ENCODE measurements at places on chromosomes 7 and 10.
A peak's percentile ranks its signal among the peaks of the same experiment; 100 is the strongest.

- no peak for DNase-seq
Measured at GRCh38 chr7:89584896-89585295, 569.4 kb upstream of the STEAP1 start.

DNA sequence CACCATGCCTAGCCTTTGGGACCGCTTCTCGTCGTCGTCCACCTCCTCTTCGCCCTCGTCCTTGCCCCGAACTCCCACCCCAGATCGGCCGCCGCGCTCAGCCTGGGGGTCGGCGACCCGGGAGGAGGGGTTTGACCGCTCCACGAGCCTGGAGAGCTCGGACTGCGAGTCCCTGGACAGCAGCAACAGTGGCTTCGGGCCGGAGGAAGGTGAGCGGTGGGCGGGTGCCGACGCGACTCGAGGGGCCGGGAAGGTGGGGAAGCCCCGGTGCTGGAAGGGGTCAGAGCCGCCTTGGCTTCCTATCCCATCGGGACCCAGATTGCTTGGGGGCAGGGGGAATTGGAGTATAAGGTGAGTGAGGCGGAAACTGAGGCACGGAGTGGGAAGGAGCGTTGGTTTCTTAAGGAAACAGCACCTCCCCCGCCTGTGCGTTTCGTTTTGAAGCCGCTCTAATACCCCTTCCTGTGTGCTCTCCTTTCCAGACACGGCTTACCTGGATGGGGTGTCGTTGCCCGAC is 547 bp downstream of the DDIT4 start:
- no peak for DNase-seq

GRCh38 chr10:77798940-77799339 is 127.6 kb downstream of the DLG5 start:
- no peak for DNase-seq

GRCh38 chr7:115230882-115231571 is 309.1 kb downstream of the MDFIC start:
- no peak for DNase-seq

DNA sequence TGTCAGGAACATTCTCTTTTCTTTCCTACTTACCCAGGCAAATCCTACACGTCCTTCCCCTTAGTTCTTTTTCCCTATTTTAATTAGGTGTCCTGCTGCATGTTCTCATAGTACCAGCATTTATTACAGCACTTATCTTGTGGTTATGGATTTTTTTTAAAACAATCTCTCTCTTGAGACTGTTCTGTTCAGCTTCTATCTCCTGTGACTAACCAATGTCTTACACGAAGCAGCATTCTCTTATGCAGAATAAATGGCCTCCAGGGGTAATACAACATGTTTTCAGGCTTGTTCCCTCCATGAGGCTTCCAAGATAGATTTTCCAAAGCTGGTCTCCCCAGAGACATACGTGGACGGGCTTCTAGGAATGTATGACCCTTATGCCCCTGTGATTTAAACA is 1096.1 kb upstream of the CELF2 start:
- no peak for DNase-seq

DNA sequence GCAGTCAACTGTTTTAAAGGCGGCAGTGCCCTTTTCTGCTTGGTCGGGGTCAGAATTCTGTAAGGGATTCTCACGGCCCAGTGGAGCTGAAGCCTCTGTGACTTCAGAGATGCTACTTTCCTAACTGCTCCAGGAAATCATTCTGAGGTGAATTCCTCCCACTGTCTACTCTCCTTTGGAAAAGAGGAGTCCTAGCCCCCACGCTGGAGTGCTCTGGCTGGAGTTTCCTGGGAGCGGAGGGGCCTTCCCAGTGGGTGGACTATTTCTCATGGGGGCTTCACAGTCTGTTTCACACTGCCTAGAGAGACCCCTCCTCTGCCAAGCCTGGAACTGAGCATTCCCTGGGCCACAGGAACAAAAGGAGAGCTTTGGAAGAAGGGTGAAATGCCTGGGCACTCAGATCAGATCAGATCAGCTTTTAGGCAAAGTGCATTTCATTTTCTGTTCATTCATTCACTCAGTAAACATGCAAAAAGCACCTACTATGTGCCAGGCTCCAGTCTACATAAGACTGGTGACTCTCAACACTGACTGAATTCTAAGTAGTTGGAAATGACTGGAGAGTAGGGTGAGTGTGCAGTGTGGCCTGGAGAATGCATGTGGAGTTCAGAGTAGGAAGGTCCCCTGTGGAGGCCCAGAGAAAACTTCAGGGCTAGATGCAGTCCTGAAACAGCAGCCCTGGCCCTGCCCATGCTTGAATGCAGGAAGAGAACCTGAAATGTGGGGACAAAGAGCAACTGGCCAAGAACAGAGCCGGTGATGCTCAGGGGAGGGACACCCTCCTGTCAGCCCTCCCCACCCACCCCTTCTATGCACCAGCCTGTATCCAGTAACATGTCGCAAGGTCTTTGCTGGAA is 12.2 kb downstream of the ZNF488 start:
- no peak for DNase-seq

- no peak for DNase-seq
Measured at GRCh38 chr7:121002757-121003200, 14.3 kb downstream of the CPED1 start.

GRCh38 chr10:5551531-5552375 is 27.0 kb downstream of the CALML3 start:
- DNase-seq, result peak; percentile 68

GRCh38 chr10:3881622-3882021 is 96.6 kb upstream of the KLF6 start:
- DNase-seq, result no peak

DNA sequence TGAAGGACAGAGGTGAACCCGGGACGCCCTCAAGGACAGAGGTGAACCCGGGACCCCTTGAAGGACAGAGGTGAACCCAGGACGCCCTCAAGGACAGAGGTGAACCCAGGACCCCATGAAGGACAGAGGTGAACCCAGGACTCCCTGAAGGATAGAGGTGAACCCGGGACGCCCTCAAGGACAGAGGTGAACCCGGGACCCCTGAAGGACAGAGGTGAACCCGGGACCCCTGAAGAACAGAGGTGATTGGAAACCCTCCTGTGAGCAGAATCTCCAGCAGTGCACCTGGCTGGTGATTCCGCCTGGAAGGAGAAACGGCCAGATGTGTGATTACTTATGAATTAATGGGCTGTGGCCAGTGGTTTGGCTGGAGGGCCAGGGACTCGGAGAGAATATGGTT is 272.3 kb downstream of the PTPRN2 start:
- DNase-seq, result no peak

- DNase-seq, result no peak
Measured at GRCh38 chr10:75619635-75620034, 188.2 kb downstream of the LRMDA start.

DNA sequence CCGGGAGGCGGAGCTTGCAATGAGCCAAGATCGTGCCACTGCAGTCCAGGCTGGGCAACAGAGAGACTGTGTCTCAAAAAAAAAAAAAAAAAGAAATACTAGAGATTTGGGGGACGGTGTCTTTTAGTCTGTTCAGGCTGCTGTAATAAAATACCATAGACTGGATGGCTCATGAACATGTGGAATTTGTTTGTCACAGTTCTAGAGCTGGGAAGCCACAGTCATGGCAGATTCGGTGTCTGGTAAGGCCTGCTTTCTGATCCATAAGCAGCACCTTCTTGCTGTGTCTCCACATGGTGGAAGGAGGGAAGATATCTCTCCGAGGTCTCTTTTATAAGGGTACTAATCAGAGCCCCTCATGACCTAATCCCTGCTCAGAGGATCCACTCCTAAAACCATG is 102.7 kb upstream of the MKLN1 start:
- DNase-seq, result no peak

GRCh38 chr7:151378496-151379192 is 31.2 kb downstream of the WDR86 start:
- DNase-seq, result no peak

GRCh38 chr10:119786117-119786769 is 60.4 kb downstream of the INPP5F start:
- no peak for DNase-seq

GRCh38 chr10:129272866-129273650 is 194.0 kb upstream of the MGMT start:
- DNase-seq, result no peak

- DNase-seq, result no peak
Measured at GRCh38 chr7:135512135-135512887, 2.4 kb upstream of the CNOT4 start.

- DNase-seq, result no peak
Measured at GRCh38 chr10:48770561-48771089, 86.0 kb downstream of the WDFY4 start.

- DNase-seq, result peak; percentile 89
Measured at GRCh38 chr10:124388823-124389612, 29.7 kb downstream of the OAT start.

GRCh38 chr10:1589257-1589656 is 148.1 kb downstream of the ADARB2 start:
- no peak for DNase-seq

- DNase-seq, result no peak
Measured at GRCh38 chr10:11205030-11205772, 187.5 kb downstream of the CELF2 start.

- no peak for DNase-seq
Measured at GRCh38 chr10:34585422-34586112, 229.5 kb downstream of the PARD3 start.

DNA sequence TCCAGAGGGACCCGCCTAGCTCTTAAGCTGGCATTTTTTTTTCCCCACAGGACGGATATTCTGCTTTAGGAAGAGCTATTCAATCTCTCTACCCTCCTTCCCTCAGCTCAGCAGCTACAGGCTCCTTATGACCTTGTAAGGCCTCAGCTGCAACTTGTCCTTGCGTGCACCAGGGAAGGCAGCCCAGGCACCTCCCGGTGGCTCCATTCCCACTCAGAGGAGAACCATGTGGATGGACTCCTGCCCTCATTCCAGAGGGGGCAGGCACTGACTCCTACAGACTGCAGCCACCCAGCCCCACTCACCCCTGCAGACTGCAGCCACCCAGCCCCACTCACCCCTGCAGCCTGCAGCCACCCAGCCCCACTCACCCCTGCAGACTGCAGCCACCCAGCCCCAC is 73.7 kb downstream of the ITIH5 start:
- no peak for DNase-seq

- no peak for DNase-seq
Measured at GRCh38 chr7:37663693-37664092, 19.9 kb upstream of the GPR141 start.

GRCh38 chr7:115135769-115136410 is 214.0 kb downstream of the MDFIC start:
- DNase-seq, result no peak

GRCh38 chr10:75538144-75538543 is 106.7 kb downstream of the LRMDA start:
- no peak for DNase-seq

DNA sequence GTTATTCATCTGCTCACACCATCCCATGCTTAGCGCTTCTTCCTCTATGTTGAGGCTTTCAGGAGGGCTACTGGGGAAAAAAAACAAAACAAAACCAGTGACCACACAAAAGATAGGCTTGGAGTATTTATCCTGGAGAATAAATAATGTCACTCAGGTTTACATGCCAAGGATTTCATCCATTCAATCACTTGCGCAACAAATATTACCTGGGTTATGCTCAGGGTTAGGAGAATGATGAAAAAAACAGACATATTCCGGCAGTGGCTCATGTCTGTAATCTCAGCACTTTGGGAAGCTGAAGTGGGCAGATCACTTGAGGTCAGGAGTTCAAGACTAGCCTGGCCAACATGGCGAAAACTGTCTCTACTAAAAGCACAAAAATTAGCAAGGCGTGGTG is 3.3 kb upstream of the ELOVL3 start:
- no peak for DNase-seq

GRCh38 chr7:149642589-149642988 is 130.8 kb downstream of the ZNF467 start:
- no peak for DNase-seq

DNA sequence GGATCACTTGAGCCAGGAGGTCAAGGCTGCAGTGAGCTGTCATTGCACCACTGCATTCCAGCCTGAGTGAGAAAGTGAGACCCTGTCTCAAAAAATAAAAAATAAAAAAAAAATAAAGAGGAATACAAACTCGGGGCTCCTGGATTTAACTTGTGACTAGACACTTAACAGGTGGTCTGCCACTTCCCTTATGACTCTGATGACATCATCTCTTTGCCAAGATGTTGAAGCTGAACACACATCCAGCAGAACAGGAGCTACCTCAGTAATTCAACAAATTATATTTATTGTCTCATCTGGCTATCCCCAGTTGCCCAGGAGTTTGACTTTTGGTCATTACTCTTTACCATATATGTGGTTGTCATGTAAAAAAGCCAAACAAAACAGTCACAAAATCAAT is 35.3 kb downstream of the NEUROD6 start:
- DNase-seq, result no peak

- DNase-seq, result no peak
Measured at GRCh38 chr10:90959826-90960225, 38.9 kb upstream of the ANKRD1 start.

GRCh38 chr7:85156661-85157208 is 30.1 kb downstream of the SEMA3D start:
- no peak for DNase-seq

DNA sequence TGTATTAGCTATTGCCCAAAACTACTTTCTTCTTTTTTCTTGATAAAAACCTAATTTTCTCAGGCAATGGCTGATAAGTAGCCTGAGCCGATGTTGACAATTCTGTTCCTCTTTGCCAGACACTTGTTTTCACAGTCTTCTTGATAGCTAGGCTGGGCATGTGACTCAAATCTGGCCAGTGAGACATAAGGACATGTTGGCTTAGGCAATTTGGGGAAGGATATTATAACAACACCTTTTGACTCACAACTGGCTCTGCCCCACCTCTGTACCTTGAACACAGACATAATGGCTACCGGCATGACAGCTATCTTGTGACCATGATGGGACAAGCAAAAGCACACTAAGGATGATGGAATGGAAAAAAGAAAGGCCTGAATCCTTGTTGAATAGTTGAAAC is 72.9 kb upstream of the GPR22 start:
- DNase-seq, result no peak

DNA sequence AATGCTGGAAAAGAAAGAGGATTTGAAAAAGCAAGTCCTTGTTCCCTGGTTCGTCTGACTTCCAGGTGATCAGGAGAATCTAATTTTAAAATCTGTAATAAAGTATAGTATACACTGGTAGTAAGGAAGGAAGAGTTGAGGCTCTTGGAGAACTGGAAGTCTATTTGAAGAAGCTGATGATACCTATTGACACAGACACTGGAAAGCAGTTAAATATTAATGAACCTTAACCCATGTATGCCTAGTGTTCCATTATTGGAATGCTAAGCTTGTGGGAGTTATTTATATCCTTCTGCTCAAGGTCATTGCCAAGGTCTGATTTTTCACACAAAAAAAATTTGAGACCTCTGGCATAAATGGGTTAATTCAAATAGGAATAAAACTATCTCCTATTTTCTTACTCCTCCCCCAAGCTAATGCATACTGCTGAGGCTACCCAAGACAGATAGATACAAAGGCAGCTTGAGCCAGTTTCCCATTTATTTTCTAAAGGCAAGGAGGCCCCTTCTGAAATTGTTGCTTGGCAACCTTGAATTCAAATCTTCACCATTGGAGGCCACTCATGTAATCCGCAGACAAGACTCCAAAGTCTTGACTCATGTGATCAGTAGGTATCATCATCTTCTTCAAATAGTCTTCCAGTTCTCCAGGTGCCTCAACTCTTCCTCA is 110.2 kb downstream of the FZD1 start:
- DNase-seq, result no peak

- no peak for DNase-seq
Measured at GRCh38 chr7:5591278-5591874, 167.7 kb upstream of the TNRC18 start.
